EH (cell line): ENCODE measurements at places on chromosomes 6 and 20.

DNA sequence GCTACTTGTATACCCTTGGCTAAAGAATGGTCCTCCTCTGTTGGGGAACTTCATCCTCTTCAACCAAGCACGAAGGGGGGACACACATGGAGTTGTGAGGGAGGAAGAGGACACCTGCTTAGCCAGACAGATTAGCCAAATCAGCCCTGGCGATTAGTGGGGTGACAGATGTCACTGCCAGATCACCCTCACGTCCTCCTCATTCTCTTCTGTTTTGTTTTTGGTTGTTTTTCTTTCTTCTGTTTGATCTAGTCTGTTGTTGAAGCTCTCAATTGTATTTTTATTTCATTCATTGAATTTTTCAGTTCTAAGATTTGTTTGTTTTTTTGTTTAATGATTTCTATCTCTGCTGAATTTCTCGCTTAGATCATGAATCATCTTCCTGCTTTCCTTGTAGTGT lies 27.5 kb upstream of the NKX2-4 start:
- no peak for DNase-seq

- no peak for DNase-seq
Observed at GRCh38 chr6:61649845-61650244, 636.2 kb downstream of the KHDRBS2 start.

GRCh38 chr20:33859751-33860150 lies 48.6 kb downstream of the CHMP4B start:
- DNase-seq = no peak

GRCh38 chr20:9743871-9744270 lies 95.0 kb downstream of the PAK5 start:
- DNase-seq = no peak

DNA sequence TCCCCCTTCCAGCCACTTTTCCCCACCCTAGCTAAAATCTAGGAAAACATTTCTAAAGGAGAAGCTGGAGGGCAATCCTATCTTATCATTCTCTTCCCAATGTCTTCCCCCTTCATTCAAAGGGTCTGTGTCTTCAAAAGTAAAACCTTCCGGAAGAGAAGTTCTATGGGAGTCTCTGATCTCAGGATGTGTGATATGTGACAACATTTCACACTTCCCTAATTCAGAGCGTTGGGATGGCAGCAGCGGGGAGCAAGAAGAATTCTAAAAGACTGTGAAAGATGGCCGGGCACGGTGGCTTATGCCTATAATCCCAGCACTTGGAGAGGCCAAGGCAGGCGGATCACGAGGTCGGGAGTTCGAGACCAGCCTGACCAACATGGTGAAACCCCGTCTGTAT lies 65.4 kb upstream of the AKIRIN2 start:
- DNase-seq = no peak

DNA sequence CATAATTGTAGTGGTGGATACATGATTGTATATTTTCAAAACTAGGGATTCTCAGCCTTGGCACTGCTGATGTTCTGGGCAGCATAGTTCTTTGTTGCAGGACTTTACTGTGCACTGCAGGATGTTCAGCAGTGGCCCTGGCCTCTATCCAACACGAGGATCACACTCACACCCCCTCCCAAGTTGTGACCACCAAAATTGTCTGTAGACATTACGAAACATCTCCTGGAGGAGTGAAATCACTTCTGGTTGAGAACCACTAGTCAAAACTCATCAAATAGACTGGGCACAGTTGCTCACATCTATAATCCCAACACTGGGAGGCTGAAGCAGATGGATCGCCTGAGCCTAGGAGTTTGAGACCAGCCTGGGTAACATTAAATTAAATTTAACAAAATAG lies 123.1 kb upstream of the CDYL start:
- DNase-seq = no peak

- DNase-seq = no peak
Observed at GRCh38 chr6:45786355-45786781, 229.3 kb downstream of the CLIC5 start.

DNA sequence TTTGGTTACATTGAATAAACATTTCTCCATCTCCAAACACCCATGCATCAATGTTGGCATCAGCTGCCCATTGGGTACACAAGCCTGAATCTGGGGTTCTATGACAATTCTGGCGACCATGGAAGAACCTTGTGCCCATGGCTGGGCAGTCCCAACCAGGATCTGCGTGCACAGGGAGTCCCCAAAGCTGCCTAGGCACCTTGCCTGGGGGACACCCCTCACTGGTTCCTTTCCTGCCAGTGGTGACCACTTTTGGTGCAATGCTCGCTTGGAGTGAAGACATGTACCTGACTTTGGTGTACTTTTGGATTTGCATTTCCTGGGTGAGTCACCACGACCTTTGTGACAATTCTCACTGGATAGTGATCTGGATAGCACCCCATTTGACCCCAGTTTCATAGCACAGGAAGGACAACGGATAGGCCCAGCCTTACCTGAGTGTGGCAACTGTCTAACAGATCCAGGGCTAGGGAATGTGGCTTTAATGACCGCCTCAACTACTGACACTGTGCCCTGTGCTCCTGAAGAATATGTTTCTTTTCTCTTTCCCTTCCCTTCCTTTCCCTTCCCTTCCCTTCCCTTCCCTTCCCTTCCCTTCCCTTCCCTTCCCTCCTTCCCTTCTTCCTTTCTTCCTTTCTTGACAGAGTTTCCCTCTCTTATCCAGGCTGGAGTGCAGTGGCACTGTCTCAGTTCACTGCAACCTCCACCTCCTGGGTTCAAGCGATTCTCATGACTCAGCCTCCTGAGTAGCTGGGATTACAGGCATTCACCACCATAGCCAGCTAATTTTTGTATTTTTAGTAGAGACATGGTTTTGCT lies 7.1 kb downstream of the SPINT3 start:
- no peak for DNase-seq

DNA sequence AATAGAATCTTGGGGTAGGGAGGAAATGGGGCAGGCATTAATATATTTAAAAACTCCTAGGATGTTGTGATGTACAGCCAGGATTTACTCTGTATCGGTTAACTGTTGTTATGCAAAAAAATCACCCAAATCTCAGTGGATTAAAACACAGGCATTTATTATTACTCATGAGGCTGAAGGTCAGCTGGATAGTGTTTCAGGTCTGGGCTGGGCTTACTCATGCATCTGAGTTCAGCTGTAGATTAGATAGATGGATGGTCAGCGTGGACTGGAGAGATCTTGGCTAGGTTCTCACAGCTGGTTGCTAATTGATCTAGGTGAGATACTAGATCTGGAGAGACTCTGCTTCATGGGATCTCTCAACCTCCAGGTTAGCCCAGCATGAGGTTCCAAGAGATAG lies 131.4 kb downstream of the BTBD3 start:
- no peak for DNase-seq

GRCh38 chr6:4320860-4321259 lies 185.5 kb upstream of the ECI2 start:
- peak; percentile 97 for DNase-seq

DNA sequence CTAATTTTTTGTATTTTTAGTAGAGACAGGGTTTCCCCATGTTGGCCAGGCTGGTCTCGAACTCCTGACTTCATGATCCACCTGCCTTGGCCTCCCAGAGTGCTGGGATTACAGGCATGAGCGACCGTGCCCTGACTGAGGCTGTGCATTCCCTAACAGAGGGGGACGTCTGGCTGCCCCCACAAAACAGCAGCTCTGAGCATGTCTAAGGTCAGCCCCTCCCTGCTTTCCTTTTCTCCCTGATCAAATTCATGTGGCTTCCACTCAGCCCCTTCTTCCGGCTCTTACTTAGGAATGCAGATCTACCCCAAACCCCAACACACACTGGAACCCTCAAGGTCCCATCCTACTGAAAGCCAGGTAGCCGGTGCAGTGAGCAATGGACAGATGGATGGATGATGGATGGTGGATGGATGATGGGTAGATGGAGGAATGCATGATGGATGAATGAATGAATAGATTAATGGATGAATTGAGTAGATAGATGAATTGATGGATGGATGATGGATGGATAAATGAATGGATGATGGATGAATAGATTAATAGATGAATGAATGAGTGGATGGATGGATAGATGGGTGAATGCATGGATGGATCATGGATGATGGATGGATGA lies 91.5 kb upstream of the BHLHE23 start:
- no peak for DNase-seq

DNA sequence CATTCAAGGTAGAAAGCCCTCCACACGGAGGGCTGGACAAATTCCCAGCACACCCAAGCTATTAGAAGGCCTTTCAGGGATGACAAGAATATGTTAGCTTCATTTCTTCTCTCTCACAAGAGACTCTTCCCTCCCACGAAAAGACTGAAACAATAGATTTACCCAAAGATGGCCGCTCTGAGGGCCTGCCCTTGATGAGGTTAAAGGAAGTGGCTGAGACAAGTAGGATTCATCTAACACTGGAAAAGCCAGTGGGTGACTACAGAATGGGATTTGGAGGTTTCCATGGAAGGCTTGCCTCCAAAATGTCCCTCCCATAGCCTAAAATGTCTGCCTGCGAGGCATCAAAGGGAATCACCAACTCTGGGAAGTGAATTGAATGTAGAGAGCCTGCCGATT lies 277.6 kb downstream of the CLIC5 start:
- DNase-seq = no peak

DNA sequence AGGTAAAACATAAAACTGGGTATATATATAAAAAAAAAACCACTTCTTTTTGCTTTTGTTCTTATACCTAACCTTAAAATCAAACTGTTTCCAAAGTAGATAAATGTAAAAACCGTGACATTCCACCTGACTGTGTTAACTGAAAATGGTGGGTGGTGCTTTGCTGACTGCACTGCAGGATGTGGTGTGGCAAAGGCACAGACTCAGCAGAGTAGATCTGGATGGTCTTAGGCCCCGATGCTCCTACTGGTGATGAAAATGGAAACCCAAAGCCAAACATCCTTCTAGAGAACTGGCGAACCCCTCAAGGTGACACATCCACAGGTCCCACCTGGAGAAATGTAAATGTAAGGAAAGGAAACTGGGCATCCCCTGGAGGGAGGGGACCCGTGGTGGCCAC lies 8.9 kb downstream of the TGIF2 start:
- no peak for DNase-seq

GRCh38 chr6:33203443-33204164 lies 851 bp upstream of the HSD17B8 start:
- no peak for DNase-seq

- peak; percentile 39 for DNase-seq
Observed at GRCh38 chr6:72646604-72647485, 25.0 kb downstream of the KCNQ5 start.

DNA sequence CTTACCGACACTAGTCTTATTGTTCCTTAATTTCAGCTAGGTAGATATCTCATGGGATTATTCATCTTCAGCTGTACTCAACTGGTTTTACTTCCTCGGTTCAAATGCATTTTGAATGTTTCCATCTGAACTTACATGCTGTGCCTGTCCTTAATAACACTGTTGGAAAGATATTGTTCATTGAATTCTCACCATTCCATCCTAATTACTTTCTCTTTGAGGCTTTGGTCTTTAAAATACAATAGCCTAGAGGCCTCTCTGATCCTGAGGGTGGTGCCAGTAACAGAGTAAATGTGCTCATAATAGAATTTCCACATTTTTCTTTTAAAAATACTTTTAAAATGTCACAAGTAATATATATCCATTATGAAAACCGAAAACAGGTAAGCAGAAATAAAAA lies 54.0 kb downstream of the IL20RA start:
- DNase-seq = no peak

GRCh38 chr6:99491171-99491570 lies 24.1 kb downstream of the USP45 start:
- DNase-seq = no peak

DNA sequence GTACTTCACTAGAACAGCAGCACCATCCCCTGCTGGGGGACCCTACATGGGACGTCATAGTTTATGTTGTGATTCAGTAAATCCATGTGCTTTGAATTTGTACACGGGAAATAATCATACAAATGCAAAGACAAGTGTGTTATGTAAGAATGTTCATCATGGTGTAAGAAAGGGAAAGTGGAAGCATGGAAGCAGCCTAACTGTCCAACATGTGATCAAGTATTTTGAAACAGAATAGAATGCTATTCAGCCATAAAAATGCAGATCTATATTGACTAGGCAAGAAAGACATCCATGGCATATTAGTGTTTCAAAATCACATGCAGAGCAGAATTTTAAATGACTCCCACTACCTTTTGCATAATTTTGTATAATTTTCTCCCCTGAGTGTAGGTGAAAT lies 117.6 kb downstream of the F13A1 start:
- DNase-seq = no peak

DNA sequence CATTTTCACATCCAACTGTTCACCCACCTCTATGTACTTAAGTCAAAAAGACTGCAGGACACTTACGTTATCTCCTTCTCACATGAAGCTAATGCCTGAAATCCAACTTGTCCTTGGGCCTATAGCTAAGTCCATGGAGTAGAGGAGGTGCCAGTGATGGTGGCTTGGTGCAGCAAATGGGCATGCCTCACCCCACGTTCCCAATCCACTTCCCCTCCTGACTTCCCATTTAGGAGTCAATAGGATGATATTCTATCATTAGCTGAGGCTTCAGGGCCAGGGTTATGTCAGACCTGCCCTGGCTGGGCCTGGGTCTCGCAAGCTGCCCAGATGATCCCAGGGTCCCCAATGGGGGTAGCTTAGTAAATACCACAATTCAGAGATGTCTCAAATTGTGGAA lies 410.4 kb downstream of the MAFB start:
- no peak for DNase-seq

GRCh38 chr6:125942672-125943527 lies 13.7 kb upstream of the HINT3 start:
- DNase-seq = peak; percentile 64

DNA sequence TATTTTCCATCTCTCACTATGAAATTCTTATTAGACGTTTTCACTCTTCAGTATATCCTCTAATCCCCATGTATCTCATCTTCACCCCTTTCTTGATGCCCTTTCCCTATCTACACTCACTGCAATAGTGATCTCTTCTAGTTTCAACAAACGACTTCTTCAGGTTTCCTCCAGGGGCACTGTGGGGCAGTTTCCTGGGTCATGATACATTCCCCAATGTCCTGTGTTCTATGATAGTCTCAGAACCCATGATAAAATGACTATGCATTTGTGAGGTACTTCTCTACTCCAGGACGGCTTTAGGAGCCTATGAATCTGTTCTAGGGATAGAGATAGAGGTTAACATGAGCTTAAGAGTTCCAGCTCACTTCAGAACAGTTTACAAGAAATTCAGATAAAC lies 183.3 kb downstream of the FOXC1 start:
- DNase-seq = peak; percentile 46

- DNase-seq = no peak
Observed at GRCh38 chr6:163384510-163384909, 30.0 kb upstream of the QKI start.

DNA sequence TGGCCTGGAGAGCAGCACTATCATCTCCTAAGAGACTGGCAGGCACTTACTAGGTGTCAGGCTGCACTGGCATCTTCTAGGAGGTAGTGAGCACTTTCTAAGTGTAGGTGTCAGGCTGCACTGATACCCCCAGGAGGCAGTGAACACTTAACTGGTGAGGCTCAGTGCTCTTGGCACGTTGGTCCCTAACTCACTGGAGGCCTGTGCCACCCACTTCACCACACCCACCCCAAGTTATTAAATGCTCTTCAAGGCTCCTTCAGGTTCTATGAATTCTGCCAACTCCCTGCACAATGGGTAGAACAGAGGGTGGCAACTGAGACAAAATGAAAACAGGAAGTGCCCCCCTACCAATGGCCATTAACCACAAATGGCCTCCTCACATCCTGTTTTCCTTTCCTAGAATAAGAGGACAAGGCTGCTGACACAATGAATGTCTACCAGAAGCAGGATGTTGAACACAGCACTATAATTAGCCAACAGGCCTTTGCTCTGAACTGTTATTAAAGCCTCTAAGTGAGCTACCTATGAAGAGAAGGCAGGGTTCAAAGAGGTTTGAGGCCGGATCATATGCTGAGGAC lies 29.4 kb downstream of the NCOA5 start:
- peak; percentile 13 for DNase-seq

GRCh38 chr20:43955062-43955749 lies 40.6 kb downstream of the TOX2 start:
- peak; percentile 99 for DNase-seq
